ENCODE measurements at places on chromosomes 6 and 20.
A peak's percentile ranks its signal among the peaks of the same experiment; 100 is the strongest.

DNA sequence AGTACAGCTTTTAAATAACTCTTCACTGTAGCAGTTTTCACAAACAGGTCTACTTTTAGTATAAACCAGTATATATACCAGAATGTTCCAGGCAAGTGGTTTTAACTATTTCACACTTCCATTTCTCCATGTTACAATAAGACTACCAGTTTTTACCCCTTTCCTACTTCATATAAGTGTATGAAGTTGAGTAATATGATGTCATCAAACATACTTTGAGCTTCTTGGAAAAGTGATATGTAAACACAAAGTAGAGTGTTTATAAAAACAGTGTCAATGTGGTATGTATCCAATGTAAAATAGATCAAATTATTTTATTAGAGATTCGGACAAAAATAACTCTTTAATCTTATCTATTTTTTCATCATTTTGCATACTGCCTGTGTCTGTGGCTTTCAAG is 2.5 kb upstream of the PAQR8 start:
- DNase-seq = peak; percentile 47

DNA sequence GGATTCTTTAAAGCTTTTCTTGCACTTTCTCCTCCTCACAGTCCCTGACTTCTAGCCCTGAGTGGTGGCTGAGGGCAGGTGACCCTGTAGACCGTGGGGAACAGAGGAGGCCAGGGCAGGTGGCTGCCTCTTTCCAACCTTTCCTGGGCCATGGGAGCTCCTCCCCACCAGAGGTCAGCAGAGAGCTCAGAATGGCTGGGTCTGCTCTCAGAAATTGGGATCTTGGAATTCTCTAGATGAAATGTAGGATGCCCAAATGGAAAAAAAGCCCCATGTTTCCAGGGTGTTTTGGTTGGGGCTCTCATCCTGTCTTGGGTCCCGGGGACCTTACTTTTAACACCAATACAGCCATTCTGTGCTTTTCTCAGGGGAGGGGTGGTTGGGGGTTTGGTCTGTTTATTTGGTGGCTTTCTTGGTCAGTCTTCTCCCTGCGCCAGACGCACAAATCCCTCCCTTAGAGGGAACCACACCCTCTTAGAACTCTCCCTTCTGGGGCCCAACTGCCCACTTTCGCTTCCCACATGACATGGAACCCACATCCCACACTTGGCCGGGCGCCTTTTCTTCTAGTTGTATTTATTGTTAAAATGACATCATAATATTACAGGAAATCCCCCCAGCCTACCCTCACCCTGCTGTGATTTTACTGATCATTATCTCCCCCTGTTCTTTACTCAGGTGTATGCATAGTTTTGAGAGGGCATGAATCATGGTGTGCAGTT is 17.9 kb downstream of the GNAS start:
- DNase-seq = peak; percentile 65

DNA sequence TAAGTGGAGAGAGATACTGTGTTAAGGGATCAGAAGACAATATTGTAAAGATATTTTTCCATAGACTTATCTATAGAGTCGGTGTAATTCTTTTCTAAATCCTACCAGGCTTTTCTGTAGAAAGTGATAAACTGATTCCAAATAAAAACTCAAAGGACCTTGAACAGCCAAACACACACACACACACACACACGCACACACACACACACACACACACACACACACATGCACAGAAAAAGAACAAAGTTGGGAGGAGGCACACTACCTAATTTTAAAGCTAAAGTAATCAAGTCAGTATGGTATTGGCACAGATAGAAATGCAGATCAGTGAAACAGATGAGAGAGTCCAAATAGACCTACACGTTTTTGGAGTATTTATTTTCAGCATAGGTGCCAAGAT is 456.2 kb downstream of the CDC5L start:
- no peak for DNase-seq

DNA sequence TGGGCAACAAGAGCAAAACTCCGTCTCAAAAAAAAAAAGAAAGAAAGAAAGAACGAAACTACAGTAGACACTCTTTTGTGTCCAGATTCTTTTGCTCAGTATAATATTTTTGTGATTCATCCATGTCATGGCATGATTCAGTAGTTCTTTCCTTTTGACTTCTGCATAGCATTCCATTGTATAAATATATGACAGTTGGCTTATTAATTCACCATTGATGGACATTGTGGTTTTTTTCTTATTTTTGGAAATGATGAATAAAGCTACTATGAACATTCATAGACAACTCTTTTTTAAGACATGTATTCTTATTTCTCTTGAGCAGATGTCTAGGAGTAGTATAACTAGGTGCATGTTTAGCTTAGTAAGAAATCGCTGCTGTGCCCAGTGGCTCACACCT is 10.3 kb upstream of the IER3 start:
- no peak for DNase-seq

DNA sequence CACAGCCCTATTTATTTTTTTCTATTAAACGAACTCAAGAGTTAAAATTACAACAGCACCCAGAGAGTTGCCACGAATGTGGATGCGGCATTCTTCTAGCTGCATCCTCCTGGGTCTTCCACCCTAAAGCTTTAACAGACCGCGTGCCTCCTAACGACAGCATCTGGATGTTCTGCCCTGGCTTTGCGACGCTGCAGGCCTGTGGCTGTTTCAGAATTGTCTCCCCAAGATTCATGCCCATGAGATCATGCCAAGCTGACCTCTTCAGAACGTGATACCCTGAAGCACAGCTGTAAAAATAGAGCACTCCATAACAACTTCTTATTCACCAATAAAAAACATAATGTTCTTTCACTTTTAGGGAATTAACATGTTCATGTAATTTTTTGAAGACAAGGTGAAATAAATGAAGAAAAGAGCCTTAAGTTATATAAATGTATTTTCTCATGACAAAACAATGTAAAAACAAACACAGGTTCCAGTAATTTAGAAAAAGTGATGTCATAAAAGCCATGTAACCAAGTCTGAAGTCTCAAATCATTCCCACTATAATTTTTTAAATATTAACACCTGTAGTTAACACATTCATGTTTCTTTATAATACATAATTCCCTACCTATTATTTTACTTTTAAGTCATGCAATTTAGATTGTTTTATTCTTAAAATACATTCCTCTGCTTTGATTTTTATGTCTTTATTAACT is 26.5 kb downstream of the HIVEP2 start:
- no peak for DNase-seq

DNA sequence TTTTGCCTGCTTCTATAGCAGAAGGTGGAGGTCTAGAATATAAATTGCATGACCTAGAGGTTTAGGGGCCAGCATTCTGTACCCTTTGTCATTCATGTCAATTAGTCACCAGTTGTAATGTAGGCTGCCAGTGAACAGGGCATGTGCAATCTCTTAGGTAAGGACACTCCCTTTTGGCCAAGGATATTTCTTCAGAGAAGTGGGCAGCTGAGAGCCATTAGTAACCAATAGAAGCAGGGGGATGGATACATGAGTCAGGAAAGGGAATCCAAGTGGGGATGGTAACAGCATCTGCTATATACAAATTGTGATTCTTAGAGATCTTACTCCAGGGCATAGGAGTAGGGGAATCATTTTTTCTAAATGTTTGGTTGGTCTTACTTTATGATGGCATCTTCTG is 494.2 kb upstream of the JAG1 start:
- DNase-seq = no peak

DNA sequence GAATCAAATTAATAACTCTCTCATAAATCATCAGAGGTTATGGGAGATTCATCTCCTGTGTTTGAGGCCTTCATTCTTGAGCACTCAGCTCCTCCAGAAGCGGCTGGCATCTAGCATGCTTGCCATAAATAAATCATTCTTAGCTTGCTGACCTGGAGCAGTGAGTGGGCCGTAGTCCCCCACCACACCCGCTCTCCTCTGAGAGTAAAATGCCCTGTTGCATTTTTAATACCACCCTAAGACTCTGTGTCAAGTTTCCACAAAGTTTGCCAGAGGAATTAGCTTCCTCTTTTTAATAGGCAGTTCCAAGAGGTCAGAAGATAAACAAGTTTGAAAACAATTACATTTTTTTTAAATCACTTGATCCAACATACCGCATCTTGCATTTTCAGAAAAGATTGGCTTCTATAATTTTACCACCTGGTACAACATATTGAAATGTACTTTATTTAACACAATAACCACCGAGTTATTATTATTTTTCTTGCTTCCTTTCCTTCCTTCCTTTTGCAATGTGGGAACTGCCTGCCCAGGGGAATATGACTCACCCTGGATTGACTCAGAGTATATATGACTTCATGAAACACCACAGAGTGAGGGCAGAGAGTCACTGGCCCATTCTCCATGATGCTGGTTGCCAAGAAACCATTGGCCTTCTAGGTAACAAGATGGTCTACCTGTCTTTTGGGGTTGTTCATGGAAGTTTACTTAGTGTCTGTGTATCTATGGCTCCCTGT is 29.4 kb upstream of the CLIC5 start:
- peak; percentile 68 for DNase-seq

DNA sequence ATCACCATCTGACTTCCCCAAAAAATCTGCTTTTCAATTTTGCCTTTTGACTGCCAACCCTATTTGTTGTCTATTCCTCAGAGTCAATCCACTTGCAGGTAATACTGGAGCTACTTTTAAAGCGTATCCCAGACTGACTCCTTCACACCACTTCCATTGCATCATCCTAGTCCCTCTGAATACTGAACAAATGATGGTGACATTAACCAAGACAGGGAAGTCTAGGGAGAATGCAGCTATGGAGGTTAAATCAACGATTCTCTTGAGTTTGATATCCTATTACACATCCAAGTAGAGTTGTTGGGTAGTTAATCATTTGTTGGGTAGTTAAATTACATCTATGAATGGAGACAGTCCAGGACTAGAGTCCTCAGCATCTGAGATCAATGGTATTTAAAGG is 2.0 kb downstream of the OGFRL1 start:
- DNase-seq = no peak

- DNase-seq = no peak
These were observed 7.8 kb downstream of the PREX1 start for GRCh38 chr20:48819821-48820648.

DNA sequence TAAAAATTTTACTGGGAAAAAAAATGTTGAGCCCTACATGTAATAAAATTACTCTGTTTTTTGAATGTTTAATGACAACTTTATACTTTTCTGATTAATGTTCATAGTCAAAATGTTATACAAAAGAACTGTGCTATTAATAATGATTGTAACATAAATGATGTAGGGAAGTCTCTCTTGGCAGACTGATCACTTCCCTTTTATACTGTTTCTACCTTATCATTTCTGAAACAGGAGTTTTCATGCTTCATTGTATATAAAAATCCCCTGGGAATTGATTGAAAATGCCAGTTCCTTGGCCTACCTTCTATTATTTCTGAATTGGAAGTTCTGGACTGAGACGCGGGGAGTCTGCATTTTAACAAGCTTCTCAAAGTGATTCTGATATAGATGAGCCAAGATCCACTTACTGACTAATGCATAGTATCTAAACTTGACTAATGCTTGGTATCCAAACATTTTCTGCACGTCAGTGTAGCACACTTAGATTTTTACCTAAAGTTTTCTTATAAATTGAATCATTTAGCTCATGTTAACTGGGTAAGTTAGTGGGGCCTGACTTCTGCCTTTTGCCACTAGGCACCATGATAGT is 7.2 kb upstream of the HDAC2 start:
- no peak for DNase-seq

DNA sequence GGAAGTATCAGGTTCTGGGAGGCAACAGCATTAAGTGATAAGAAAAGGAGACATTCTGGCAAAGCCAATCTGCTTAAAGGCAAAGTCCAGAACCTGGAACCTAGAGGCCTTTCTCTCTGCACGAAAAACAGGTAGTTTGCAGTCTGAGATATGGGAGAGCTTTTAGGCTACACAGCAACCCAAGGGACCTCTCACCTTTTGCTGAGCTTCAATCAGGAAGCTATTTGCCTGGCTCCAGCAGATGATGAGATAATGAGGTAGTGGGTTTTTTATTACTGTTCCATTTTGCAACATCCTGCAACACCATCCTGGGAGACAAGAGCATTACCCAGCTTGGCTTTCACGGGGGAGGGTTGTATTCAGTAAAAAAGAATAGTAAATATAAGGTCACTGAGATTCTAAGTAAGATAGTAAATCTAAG is 143.1 kb downstream of the ADGRG6 start:
- peak; percentile 53 for DNase-seq

- DNase-seq = no peak
These were observed 1.8 kb downstream of the MOXD1 start for GRCh38 chr6:132399376-132400074.

GRCh38 chr6:167112421-167112820 is 10.5 kb upstream of the CCR6 start:
- DNase-seq = no peak

GRCh38 chr20:3577366-3577765 is 85.8 kb downstream of the GFRA4 start:
- no peak for DNase-seq

DNA sequence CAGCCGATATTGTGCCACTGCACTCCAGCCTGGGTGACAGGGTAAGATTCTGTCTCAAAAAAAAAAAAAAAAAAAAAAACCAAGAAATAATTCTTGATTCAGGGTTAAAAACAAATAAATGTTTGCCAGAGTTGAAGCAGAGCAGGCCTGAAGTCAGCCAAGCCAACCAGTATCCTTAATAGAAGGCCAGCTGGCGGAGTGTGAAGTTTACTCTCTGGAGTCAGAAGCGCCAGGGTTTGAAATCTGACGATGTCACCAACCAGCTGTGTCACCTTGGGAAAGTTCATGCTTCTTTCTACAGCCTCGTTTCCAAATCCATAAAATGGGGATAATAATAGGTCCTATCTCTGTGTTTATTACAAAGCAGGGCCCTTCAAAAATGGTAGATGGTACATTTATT is 73.0 kb upstream of the ENPP5 start:
- DNase-seq = no peak

DNA sequence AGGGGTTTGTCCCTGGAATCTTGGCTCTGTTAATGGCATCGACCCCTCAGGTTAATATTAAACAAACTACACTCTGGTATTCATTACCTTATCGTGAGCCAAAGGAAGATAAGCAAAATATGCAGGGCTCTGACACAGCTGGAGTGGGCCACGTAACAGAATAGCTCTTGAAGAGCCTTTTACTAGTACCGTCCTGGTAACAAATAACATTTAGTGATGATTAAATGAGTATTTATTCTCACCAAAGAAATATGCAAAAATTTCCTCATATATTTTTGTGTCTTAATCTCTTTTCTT is 20.1 kb upstream of the UTRN start:
- no peak for DNase-seq

DNA sequence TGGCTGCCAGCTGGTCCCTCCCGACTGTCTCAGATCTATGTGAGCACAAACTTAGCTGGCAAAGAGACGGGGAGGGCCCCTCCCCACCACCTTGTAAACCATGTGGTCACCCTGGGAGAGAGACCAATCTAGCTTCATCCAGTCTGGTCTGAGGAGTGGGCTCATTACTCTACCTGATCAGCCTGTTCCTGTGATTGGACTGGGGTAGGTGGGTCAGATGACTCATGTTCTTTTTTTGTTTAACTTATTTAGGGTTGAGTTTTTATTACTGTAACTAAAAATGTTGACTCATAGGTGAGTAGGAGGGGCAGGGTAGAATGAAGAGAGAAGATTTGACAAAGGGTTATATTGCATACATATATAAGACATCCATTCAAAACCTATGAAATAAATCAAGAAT is 4.7 kb downstream of the GSTA4 start:
- DNase-seq = no peak

Data from OCI-M1 (cell line).